Bronchial smooth muscle cell (primary cell): ENCODE measurements at places on chromosomes 16 and 17. TPM values are rescaled to one million over a fixed set of nuclear protein-coding genes. Genes with fewer than 3 reads are reported as not detected.

Gene CPHXL2
- total RNA-seq, result not detected in 2 replicates

Gene KRTAP3-2
- total RNA-seq, result not detected in 2 replicates

Gene PRDM7
- total RNA-seq, result not detected in 2 replicates

Gene KRT24
- not detected in 2 replicates for total RNA-seq

Gene NPTX1
- total RNA-seq, result 37.2 and 118 TPM in 2 replicates

Gene GRAPL
- 0.16 TPM in 1 of 2 replicates, not detected in the other for total RNA-seq

Gene TBX2
- 26.5 and 31.3 TPM in 2 replicates for total RNA-seq

Gene KRT32
- 0.16 TPM in 1 of 2 replicates, not detected in the other for total RNA-seq

Gene NPIPB2
- 4.6 and 6.1 TPM in 2 replicates for total RNA-seq

Gene C16orf96
- under 0.01 TPM in 2 replicates for total RNA-seq

Gene AURKB
- 0.52 and 3.9 TPM in 2 replicates for total RNA-seq

Gene MT1M
- 2.8 and 3.9 TPM in 2 replicates for total RNA-seq

Gene BAHCC1
- total RNA-seq, result 4.4 and 5.1 TPM in 2 replicates

Gene NPIPB6
- 0.47 and 0.94 TPM in 2 replicates for total RNA-seq
